Activated CD4-positive, alpha-beta T cell treated with anti-CD3 and anti-CD28 coated beads, Interleukin-2, amount 10 ng/mL, durations not matched to agents 24 days and 14 days (primary cell): ENCODE measurements at places on chromosomes 2 and 18. TPM values are rescaled to one million over a fixed set of nuclear protein-coding genes. Genes with fewer than 3 reads are reported as not detected.

- DNase-seq: no peak
Observed at GRCh38 chr2:127644066-127645025, 1.6 kb upstream of the GPR17 start.

DNA sequence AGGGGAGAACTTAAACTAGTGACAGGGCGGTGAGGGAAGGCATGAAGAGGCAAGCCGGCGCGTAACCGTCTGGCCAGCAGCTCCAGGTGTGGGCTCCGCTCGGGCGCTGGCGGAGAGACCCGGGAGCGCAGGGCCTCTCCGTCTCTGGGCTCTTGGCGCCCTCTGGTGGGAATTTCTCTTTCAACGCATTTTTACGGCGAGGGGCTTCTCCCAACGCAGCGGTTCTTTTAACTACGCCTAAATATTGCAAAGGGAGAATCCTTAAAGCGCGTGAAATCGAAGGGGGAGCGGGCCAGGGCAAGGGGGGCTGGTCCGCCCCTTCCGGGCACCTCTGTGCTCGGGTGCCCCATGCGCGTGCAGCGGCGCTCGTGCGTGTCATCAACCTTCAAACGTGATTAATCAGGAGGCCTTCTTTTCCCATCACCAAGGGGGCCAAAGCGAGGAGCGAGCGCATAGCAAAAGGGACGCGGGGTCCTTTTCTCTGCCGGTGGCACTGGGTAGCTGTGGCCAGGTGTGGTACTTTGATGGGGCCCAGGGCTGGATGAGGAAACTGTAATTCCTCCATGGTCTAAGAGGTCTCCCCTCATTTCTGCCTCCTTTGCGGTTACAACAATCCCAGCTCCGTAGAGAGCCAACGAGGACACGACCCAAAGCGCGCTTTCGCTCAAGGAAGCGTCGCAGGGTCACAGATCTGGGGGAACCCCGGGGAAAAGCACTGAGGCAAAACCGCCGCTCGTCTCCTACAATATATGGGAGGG lies 762 bp upstream of the GAD1 start:
- peak; percentile 91 for DNase-seq

- no peak for DNase-seq
Observed at GRCh38 chr18:56390626-56391025, 247.8 kb downstream of the TXNL1 start.

DNA sequence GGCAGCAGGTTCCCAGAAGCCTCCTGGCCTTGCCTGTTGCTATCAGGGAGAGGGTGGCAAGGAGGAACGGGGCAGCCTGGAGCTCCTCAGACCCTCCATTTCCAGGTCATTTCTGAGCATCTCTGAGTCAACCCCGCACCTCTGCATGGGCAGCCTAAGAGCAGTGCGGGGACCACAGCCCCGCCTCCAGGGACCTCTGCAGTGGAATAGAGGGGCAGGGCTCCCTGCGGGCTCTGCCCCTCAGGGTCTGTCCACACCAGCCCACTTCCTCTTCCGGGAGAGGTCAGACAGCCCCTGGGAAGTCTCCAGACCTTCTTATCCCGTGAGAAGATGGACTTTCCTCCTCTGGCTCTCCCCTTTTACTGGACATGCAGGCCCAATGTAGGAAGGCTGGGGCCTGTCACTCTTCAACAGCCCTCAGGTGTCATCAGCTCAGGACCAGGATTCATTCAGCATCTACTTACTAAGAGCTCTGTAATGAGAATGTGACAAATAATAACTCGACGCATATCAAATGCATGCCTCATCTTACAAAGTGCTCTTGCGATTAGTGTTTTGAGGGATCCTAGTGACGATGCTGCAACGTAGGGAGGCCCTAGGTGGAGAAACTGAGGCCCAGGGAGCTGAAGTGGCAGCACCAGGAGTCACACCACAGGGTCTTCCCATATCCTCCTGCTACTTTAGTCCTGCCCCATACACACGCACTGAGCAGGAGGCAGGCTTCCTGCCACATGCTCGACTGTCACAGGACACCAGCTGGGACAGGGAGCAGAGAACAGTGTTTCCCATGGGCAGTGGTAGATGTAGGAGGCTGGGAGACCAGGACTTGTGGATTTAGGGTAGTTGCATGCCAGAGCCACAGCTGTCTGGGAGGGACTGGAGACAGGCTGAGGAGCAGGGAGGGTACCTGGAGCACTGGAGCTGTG lies 28.0 kb downstream of the SH2D6 start:
- DNase-seq: no peak

- no peak for DNase-seq
Observed at GRCh38 chr2:2332381-2332780, 1.3 kb upstream of the MYT1L start.

DNA sequence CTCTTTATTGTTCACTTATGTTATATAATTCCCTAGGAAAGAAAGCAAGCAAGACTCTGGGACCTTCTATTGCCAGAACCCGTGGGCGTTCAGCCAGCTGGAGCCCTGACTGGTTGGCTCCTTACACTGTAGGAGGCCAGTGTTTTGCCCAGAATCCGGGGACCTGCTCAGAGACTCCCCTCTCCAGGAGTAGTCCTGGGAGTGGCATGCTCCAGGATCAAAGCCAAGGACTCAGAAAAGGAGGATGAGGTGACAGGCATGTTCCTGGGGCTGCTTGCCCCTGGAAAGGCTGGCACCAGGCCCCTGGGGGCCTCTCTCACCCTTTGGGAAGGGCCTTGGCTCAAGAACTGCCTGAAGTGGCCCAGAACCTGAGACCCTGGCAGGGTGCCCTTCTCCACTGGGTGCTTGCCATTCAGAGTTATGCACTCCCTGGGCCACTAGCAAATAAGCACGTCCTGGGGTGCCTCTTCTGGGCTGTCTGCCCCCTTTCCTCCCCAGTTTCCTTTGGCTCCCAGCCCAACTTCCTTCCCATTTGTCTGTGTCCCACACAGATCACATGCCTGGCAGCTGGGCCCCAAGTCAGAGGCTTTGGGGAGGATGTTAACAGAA lies 19.6 kb upstream of the KIF3C start:
- no peak for DNase-seq

- DNase-seq: no peak
Observed at GRCh38 chr2:40144022-40144421, 307.9 kb downstream of the SLC8A1 start.

DNA sequence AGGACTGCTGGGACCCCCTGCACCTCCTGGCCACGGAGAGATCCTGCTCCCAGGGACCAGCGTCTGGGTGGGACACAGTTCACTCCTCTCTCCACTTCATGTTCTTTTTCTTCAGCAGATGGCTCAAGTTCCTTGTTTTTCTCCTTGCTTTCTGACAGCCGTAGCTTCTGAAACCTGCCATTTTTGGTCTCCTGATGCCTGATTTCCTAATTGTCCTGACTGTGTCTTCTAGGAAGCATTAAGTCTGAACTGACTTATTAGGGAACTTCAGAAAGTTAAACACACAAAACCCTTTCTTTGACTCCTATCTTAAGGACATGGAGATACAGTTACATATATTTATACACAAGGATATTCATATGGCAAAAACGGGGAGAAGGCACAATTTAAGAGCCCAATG lies 22.7 kb downstream of the CNNM4 start:
- DNase-seq: no peak

GRCh38 chr2:25079050-25079635 lies 37.3 kb downstream of the EFR3B start:
- no peak for DNase-seq

GRCh38 chr2:186345745-186346144 lies 140.3 kb upstream of the ZC3H15 start:
- DNase-seq: no peak

DNA sequence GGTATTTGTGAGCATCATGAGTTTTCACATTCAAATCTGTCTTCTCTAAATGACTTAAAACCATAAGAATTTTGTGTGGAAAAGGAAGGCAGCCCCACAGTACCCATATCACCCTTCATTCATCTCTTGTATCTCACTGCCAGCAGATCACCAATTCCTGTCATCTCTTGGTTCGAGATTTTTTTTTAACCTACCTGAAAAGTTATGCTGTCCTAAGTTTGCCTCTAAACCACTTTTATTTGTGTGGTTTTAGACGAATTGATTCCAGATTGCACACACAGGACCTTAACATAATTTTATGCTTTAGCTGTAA lies 32.0 kb downstream of the ABCG5 start:
- DNase-seq: peak; percentile 11

- DNase-seq: no peak
Observed at GRCh38 chr18:12417687-12418086, 10.0 kb downstream of the PRELID3A start.

DNA sequence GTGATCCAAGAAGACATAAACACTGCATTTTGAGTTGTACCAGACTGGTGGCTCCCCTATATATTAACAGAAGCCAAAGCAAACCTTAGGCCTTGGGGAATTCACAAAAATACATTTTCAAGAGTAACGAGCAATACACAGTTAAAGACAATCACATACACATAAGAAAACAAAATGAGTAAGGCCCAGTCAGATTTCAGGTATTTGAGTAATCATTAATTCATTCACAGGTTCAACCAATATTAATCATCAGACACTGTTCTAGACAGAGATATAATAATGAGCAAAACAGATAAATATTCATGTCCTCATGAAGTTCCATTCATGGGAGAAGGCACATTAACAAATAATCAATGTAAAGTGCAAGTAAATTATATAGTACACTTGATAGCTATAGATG lies 9.6 kb downstream of the STPG4 start:
- no peak for DNase-seq

GRCh38 chr2:196677404-196677803 lies 37.9 kb downstream of the CCDC150 start:
- no peak for DNase-seq

GRCh38 chr2:137776697-137777096 lies 187.6 kb upstream of the HNMT start:
- DNase-seq: no peak

GRCh38 chr18:46073474-46074331 lies 1.6 kb upstream of the PSTPIP2 start:
- peak; percentile 91 for DNase-seq

Gene MDH1B
- 0.12 and 0.47 TPM in 2 replicates for total RNA-seq

Gene SNED1
- 1.3 and 1.9 TPM in 2 replicates for total RNA-seq

Gene CMPK2
- 6.4 and 6.9 TPM in 2 replicates for total RNA-seq

Gene IL1RL2
- total RNA-seq: 0.09 and 0.12 TPM in 2 replicates

Gene POTEC
- not detected in 2 replicates for total RNA-seq
